NCI-H1694 treated with DMSO at 0.1 percent for 48 hours (cell line): ENCODE measurements at places on chromosomes 11 and 22.

GRCh38 chr11:17171916-17172315 lies 35.9 kb downstream of the PIK3C2A start:
- DNase-seq: no peak

DNA sequence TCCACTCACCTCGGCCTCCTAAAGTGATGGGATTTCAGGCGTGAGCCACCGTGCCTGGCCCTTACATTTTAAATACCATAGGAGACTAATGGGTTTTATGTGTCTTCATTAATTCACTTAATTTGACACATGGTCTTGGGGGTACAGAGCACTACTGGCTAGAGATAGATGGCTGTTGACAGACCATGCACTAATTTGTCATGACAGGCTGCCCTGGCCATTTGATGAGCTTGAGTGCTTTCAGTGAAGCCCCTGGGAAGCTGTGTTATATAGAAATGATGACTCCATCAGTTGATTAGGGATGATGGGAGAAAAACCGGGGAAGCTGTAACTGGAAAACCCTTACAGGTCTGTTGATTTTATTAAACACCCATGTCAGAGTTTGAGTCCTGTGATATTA lies 6.6 kb downstream of the PHF5A start:
- DNase-seq: no peak

DNA sequence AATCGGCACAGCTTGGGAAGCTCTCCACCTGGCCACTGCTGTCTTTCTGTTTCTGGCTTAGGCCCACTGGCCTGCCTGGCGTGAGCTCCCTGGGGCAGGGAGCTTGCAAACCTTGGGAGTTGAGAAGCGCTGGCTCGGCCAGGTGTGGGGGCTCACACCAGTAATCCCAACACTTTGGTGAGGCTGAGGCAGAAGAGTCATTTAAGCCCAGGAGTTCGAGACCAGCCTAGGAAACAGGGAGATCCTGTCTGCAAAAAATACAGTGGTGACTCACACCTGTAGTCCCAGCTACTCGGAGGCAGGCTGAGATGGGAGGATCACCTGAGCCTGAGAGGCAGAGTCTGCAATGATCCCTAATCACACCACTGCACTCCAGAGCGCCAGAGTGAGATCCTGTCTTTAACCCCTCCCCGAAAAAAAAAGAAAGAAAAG lies 4.0 kb downstream of the AP5B1 start:
- DNase-seq: no peak

- no peak for DNase-seq
Observed at GRCh38 chr11:47506373-47506772, 46.6 kb downstream of the CELF1 start.

DNA sequence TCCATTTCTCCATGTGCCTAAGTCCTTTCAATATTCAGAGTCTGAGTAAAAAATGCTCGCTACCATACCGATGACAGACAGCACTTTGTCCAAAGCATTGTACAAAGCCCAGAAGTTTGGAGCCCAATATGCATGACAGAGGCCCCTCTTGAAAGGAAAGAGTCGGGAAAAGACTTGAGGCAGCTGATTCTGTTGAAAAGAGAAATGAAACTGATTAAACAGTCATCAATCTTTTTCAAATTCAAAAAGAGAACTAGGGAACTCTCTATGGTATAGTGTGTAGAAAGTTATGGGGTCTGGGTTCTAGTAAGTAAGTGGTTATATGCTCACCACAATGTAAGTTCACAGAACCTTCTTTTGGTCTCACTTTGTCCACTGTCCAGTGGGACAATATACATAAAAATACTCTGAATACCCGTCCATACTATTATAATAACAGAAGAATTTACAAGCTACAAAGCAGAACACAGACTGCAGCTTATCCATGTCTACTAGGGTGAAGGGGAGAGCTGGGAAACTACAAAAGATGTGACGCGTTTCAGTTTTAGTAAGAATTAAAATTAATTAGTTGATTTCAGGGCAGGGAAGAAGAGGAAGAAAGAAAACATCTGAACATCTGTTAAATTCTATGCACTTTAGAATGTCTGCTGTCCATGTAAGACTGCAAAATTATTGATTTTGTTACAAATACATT lies 26.7 kb downstream of the ALG8 start:
- DNase-seq: no peak

DNA sequence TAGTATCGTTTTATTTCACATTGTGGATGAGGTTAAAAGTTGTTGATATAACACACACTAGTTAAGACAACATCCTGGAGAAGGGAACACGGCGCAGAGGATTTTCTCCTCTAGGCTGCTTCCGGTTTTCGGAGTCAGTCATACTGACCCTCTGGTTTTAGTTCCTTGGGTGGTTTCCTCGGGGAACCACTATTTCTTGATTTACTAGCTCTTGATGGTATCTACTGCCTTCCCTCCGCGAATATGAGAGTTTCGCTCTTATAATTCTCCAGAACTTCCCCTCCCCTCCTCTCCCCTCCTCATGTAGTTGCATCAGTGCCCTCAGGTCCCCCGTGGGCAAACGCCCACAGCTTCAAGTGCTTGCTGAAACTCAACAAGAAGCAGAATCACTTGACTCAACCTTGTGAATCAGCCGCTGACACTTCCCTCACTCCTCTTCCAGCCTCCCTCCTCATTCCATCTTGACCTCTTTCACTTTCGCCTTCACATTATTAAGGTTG lies 15.9 kb upstream of the APOBEC3A start:
- DNase-seq: no peak

- no peak for DNase-seq
Observed at GRCh38 chr22:50702821-50703725, 30.4 kb downstream of the SHANK3 start.

GRCh38 chr11:59426361-59427067 lies at the start of gene OR5A2:
Gene OR5A2, minus strand, starts transcription at chr11:59426413. Its CDS starts 3,460 bp downstream, at chr11:59422953.
- DNase-seq: no peak

DNA sequence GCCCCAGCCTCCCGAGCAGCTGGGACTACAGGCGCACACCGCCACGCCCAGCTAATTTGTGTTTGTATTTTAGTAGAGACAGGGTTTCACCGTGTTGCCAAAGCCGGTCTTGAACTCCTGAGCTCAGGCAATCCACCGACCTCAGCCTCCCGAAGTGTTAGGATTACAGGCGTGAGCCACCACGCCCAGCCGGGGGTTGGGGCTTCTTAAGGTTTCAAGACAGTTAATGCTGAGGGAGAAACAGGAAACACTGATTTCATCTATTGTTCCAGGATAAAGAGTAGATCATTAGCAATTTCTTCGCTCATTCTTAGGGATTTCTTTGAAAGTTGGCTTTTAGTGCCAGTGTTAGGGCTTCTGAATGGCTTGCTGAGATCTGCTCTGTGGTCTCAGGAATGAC lies 21.2 kb upstream of the CLMP start:
- DNase-seq: no peak

GRCh38 chr11:15145151-15145550 lies 30.4 kb downstream of the INSC start:
- DNase-seq: no peak

DNA sequence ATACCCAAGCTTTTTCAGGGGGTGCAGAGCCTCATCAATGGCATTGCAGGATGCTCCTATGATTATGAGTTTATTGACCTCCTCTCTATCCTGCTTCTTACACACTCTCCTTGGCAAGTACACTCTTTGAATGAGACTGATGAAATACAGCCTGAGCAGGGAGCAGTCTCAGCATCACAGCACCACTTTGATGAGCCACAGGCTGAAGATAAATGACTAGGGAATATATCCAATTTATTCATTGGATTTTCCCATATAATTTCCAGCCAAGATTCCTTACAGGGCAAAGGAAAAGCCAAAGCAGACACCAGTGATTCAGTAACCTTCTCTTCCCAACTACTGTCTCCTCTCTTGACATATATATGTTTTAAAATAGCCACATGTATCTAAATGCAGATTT lies 79.2 kb downstream of the CASP12 start:
- DNase-seq: no peak

GRCh38 chr11:44574610-44575287 lies 9.3 kb downstream of the CD82 start:
- no peak for DNase-seq
